ENCODE measurements at places on chromosomes 2 and 18.

- DNase-seq: no peak
These were observed 71.7 kb upstream of the CDCA7 start for GRCh38 chr2:173282795-173283545.

DNA sequence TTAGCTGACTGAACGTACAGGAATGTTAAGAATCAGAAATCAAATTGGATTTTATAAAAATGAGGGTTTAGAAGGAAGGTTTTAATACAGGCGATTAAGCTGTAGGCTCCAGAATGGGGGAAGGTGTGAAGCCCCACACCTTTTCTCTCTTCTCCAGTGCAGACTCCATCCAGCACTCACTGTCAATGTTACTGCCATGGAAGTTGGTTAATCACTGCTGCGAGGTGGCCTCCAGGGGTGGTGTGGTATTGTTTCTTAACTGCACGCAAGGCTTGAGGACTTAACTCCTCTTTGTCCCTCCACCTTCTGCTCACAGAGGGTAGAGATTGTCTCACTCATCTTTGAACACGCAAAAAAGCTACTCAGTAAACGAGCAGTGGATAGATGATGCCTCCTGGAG lies 26.9 kb upstream of the YWHAQ start:
- DNase-seq: no peak

DNA sequence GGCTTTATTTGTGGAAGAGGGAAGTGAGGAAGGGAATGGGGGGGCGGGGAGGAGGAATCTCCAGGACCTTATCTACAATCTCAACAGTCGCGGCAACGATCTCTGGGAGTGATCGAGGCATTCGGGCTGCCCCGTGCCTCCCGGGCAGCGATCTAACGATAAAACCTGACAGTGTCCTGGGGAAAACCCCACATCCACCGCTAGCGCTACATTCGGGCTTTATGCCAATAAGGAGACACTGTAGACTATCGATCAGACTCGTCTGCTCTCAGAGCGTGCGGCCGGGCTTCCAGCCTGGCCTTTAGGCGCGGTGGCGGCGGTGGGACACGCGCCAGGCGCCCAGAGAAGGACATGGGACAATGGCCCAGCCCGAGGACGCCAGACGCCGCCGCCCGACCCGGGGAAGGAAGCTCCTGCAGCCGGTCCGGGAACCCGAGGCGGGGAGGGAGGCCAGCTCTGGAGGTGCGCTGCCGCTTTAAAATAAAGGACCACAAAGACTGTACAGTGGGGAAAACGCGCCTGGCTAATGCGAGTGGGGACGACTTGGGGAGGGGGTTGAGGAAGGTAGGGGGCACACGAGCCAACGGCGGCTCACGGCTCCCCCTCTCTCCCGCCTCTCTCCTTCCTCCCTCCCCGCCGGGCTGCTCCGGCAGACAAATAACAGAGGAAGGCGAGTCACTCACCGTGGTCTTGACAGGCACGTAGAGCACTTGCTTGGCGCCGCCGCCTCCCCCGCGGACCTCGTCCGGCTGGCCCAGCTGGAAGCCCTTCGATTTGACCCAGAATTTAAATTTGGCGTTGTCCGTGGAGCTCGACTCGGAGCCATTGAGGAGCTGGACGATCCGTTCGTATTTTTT lies 2.2 kb downstream of the NOL4 start:
- no peak for DNase-seq

GRCh38 chr2:158923180-158923594 lies 45.3 kb upstream of the TANC1 start:
- DNase-seq: no peak

DNA sequence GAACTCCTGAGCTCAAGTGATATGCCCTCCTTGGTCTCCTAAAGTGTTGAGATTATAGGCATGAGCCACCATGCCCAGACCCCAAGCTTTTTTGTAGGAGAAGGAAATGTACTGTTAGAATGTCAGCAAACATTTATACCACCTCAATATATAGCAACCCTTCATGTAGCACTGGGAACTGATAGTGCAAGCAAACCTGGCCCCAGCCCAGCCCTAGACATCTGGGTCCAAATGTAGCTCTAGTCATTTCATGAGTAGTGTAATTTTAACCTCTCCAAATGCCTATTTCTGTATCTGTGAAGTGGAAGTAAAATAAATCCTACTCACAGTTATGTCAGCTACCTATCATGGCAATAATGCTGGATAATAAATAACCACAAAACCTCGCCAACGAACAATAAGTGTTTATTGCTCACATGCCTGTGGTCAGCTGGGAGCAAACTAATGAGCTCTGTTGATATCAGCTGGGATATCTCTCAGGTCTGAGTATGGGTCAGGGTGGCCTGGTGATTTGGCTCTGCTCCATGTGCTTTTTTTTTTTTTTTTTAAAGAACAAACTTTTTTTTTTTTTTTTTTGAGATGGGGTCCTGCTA lies 180.4 kb downstream of the CD8B2 start:
- DNase-seq: no peak

DNA sequence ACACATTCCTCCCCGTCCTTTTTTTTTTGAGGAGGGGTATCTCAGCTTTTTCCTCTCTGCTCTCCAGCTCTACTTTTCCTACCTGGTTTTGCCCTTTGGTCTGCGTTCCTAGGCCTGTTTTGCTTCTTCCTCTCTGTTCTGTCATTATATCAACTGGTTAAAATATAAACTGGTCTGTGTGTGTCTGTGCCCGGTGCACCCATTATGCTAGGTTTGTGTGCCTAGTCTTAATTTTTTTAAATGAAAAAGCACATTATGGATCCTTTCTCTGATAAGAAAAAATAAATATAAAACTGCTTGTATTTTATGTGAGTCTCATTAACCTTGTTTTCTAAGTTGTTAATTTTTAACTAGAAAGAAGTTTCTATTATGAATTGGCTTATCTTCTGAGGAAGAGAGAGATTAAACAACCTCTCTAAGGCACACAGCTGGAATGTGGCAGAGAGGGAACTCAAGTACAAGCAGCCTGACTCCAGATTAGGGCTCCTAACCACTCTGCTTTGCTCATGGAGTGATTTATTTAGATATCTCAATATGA lies 17.4 kb downstream of the SLC38A11 start:
- DNase-seq: no peak

- DNase-seq: no peak
These were observed 264.1 kb upstream of the MEIS1 start for GRCh38 chr2:66170744-66171330.

- no peak for DNase-seq
These were observed 37.5 kb upstream of the DLX1 start for GRCh38 chr2:172047566-172048507.

GRCh38 chr2:139055202-139055601 lies 275.0 kb upstream of the NXPH2 start:
- DNase-seq: no peak

GRCh38 chr2:96824079-96824870 lies 8.2 kb downstream of the CNNM3 start:
- no peak for DNase-seq

GRCh38 chr18:25289001-25289631 lies 62.9 kb downstream of the ZNF521 start:
- DNase-seq: no peak

- DNase-seq: no peak
These were observed 14.3 kb downstream of the INSIG2 start for GRCh38 chr2:118102433-118103082.

GRCh38 chr2:85737481-85737880 lies 16.3 kb upstream of the ATOH8 start:
- DNase-seq: no peak

GRCh38 chr18:42187611-42188380 lies 232.8 kb downstream of the PIK3C3 start:
- DNase-seq: no peak

GRCh38 chr2:30113617-30114293 lies 33.1 kb upstream of the YPEL5 start:
- DNase-seq: no peak

- DNase-seq: no peak
These were observed 58.1 kb downstream of the CYP1B1 start for GRCh38 chr2:38017836-38018235.

DNA sequence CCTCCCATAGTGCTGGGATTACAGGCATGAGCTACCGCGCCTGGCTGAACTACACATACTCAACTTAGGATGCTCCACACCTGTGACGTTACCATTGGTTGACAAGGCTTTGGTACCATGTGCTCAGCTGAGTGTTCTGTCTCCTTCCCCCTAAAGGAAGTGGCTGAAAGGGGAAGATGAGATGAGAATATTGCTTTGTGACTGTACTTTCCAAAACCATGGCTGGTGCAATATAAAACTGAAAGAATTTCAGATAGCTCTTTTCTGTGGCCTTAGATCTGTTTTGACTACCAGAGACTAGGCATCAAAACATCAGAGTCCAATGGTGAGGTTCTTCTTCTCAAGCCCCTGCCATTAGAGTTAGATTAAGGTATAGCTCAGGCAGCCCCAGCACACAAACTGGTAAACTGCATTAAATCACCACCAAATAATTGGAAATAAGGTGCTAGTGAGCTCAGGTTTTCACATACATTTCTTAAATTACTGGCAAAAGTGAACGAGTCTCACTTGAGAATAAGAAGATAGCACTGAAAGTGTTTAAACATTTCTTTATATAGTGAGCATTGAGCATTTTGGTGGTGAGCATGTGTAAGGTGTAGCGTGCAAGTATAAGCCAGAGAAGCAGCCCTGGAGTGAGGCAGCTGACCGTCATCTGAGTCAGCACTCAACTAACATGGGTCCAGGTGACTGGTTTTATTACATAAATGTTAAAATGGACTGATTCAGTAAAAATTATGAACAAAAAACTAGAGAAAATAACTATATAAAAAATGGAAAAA lies 113.5 kb upstream of the FZD5 start:
- DNase-seq: no peak

DNA sequence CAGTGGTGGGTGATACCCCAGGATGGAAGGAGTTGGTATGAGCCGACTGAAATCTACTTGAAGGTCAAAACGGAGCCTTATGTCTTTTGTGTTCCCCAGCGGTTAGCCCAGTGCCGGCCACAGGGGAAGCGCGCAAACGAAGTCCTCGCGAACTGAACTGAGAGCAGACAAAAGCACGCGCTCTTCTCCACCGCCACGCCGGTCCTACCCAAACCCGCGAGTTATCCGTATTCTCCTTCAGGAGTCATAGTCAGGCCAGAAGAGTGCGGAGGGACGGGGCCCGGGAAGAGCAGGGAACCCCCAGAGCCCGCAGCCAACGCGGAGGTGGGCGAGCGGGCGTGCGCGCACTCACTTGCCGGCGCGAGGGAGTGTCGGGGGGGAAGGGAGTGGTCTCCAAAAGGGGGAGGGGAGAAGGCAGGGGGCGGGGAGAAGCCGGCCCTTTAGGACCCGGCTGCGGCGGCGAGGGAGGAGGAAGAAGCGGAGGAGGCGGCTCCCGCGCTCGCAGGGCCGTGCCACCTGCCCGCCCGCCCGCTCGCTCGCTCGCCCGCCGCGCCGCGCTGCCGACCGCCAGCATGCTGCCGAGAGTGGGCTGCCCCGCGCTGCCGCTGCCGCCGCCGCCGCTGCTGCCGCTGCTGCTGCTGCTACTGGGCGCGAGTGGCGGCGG lies at the start of gene IGFBP2:
TSS of gene IGFBP2 (plus strand) at position 469 of the 664 bp plus-strand sequence. CDS start at position 573, 104 bp downstream.
- DNase-seq: no peak

GRCh38 chr18:73908323-73908722 lies 239.3 kb downstream of the FBXO15 start:
- no peak for DNase-seq

DNA sequence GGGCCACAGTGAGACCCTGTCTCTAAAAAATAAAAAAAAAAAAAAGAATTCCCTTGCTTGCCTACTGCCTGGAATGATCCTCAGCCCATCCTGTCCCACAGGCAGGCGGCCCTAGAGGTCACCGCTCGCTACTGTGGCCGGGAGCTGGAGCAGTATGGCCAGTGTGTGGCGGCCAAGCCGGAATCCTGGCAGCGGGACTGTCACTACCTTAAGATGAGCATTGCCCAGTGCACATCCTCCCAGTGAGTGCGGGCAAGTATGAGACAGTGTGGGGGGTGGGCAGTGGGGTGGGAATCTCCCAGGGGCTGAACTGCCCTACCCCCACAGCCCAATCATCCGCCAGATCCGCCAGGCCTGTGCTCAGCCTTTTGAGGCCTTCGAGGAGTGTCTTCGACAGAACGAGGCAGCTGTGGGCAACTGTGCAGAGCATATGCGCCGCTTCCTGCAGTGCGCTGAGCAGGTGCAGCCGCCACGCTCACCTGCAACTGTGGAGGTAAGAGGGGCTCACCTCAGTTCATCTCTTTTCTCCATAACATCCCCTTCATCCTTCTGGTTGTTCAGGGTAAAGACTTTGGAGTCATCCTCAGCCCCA lies 1.6 kb downstream of the CHCHD5 start:
- no peak for DNase-seq

DNA sequence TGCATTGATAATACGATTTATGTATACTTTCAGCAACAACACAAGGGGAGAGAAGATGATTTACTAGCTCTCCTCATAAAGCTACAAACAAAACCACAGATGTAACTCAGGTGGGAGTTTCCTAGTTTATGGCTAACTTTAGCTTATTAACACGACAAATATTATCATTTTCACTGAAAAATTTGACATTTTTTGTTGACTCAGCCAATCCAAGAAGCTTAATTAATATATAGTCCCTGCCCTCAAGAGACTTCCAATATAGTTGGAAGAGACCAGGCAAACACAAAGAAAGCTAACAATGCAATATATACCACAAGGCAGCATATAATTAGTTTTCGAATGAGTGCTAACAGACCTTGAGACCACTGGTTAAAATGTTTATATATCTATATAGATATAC lies 775 bp downstream of the WDR12 start:
- no peak for DNase-seq

DNA sequence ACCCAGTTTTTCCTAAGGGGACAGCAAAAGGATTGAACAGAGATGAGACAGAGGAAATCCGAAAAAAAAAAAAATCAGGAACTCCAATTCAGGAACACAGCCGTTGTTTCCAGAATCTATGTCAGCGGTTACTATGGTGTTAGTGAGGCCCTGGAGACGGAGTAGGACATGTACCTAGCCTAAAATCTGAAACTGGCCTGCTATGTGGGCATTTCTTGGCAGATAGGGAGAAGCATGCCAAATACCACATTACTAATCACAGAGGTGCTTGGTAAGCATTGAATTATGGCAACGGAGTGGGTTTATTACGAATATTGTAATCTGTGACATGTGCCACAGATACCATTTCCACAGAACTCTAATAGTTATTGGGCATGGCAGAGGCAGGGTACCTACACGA lies 530.6 kb downstream of the CCDC85A start:
- DNase-seq: no peak

DNA sequence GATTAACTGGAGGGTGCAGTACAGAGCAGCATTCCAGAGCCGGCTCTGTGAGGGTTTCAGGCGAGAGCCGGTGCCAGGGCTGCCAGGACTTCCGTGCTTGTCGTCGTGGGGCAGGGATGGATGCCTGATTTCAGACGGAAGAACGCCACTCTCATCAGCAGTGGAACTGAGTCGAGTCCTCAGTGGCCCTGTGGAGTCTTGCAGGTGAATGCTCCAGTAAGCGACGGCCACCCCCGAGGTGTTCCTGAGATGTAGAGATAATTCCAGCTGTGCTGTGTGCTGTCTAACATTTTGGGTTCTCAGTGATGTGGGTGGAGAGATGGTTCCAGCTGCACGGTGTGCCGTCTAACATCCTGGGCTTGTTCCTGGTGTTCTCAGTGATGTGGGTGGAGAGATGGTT lies 103.1 kb upstream of the ALKAL2 start:
- DNase-seq: no peak

GRCh38 chr2:1804865-1805264 lies 60.5 kb upstream of the PXDN start:
- DNase-seq: no peak
